ENCODE measurements at places on chromosomes 1 and 21.
A peak's percentile ranks its signal among the peaks of the same experiment; 100 is the strongest.

- DNase-seq = no peak
These were observed at the start of gene MASP2 for GRCh38 chr1:11046625-11047365. MASP2 (minus strand) TSS chr1:11047239; CDS start chr1:11047207, 32 bp downstream.

DNA sequence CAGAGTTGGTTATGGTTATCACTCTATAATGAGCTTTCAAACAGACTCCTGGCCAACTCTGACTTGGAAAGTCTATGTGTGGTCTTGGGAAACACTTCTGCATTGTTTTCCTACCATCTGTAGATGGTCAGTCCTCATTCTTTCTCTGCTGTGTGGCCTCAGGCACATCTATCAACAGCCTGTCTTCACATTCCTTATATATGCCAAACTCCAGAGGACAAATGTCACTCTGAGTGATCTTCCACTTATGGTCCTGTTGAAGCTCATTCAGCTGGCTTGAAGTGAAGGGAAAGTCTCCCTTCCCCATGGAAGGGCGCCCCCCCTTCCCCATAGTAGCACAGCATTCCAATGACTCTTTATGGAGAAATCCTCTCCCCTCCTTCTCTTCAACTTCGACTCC is 58.7 kb downstream of the VANGL2 start:
- DNase-seq = no peak

- no peak for DNase-seq
These were observed 253.1 kb upstream of the ADGRL4 start for GRCh38 chr1:79259390-79260336.

GRCh38 chr1:183355181-183355580 is 63.0 kb downstream of the NMNAT2 start:
- no peak for DNase-seq

GRCh38 chr1:81032374-81032773 is 768.4 kb upstream of the ADGRL2 start:
- no peak for DNase-seq

GRCh38 chr1:47774986-47775834 is 222.0 kb downstream of the TRABD2B start:
- no peak for DNase-seq

DNA sequence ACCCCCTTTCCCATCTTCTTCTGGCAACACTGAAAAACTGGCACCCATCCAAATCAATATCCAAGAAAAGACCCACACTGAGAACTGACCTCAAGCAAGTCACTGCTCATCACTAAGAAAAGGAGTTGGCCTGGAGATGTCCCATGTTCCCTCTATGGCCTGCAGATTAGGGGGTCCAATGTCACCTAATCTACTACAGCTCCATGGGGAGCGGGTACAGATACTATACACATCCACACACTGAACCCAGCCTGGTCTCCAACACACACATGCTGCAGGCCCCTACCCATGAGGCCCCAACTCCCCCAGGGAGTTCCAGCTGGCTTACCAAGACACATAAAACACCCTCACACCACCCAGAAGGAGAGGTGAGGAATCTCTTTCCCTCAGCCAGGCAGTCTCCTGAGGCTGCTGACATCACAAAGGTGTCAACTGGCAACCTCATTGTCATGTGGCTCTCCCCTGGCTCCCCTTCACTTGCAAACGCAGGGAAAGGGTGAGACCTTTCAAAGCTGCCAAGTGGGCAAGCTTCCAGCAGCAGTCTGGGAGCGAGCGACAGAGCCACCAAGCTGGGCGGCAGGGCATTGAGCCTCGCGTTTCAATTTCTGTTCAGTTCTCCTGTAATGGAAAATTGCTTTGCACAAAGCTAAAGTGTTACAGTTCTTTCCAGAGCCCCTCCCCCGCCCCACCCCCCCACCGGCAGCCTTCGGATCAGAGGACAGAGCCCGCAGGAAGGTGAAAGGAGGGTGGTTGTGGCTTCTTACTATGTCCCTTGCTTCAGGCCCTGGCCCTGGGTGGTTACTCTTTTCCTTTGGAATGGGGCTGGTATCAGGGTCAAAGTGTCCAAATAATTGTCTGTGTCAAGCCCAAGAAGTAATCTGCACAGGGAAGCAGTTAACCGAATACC is at the start of gene LRRC52:
Gene LRRC52, plus strand, starts transcription at position 469 of the 907 bp plus-strand sequence. Its CDS starts 297 bp downstream, at position 766.
- DNase-seq = peak; percentile 70

DNA sequence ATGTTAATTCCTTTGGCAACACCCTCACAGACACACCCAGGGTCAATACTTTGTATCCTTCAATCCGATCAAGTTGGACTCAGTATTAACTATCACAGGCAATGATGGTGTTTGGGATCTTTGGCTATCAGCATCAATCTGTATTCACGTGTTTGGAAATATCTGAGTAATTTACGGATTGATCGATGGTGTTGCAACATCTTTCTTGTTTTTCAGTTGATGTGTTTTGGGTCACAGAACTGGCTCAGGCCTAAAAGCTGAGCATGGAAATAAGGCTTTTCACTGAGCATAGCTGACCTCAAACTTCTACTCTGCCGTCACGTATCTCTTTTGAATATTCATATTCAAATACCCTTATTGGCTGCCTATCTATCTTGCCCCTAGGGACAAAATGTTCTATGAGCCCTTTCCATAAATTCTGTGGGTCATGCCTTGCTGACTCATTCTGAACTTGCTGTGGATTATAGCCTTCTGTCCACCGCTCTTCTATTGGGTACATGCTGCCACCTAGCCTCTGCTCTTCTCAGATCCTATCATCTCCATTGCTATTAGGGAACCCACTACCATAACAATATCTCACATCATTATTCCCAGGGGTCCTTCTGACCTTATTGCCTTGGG is 156.0 kb downstream of the PDE4B start:
- DNase-seq = no peak

DNA sequence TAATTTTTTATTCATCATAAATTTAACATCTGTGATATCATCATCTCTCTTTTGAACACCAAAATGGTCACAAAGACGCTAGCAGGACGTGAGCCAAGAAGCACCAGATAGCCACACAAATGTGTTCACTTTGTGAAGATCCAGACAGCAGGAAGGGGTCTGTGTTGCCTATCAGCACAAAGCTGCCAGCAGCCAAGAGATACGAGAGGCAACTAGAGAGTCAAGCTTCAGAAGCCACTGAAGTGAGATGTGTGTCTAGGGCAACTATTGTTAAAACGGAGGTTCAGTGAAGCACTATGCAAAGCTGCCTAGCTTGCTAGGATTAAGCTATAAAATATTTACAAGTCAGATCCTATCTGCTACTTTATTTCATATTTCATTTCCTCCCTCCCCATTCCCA is 45.3 kb downstream of the NDC1 start:
- DNase-seq = peak; percentile 7

DNA sequence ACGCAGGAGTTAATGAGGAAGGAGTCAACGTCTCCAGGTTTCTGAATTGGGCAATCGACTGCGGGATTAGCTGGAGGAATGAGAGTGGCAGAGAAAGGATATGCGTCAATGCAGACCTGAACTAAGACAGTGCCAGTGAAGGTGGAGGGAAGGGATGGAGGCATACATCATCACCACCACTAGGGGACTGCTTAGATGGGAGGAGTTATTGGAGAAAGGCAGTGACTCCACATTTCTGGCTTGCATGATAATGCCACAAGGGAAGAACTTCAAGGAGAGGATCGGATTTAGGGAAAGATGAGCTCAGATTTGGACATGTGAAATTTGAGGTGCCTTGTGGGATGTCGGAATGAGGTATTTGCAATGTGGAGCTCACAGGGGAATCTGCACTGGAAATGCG is 17.5 kb downstream of the VASH2 start:
- no peak for DNase-seq

DNA sequence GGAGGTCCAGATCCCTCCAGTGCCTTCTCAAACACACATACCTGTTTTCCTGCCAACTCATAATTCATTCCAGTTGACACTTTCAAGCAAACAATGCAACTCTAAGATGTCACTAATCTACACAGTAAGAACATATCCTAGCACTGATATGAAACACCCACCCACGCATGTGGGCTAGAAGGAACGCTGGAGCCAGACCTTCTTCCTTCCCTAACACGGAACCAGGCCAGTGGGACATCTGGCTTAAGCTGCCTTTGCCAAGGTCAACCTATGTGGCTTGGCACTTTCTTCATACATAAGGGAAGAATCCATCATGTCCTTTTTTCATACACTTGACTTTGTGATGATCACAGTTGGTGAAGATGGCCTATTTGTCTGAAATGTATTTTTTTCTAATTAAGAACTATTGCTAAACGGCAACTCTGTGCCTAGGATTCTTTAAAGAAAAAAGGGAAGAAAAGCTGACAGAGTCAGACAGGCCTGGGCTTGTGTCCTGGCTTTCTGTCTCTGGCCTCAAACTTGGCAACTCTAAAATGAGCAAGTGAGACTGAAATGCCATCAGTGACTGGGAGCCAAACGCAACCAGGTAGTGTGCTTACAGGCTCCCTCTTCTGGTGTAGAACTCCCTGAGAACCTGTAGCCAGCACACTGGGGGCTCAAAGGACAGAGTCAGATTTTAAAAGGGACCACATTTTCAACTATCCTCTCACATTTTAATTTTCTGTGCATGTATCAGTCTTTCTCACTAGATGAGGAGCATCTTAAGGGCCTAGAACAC is 92.6 kb upstream of the BEND5 start:
- no peak for DNase-seq

DNA sequence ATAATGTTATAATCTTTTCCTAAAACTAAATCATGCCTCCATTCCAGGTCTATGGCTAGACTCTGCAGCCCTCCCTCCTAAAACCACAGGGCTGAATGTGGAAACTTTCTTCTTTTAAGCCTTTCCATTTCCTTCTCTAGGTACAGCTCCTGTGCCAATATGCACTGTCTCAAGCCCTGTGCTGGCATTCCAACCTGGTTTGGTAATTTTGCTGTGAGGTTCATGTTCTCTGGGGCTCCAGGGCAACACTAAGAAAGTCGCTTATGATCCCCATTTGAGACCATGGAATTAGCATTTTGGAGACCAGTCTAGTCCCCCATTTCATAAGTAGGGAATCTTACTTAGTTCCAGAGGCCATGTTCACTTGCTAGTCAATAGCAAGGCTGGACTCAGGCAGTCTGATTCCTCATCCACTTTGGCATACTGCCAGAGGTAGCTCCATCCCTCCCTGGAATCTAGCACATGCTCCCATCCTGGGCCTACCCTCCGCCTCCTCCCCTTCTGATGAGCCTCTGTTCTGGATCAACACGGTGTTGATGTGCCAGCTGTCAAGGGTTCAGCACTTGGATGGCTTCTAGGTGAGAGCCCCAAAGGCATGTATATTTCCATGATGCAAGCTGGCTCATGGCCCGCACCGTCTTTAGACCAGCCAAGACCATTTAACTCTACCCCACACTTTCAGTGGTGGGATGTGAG is 36.5 kb downstream of the ZMYND12 start:
- peak; percentile 39 for DNase-seq

GRCh38 chr1:177032434-177032833 is 132.1 kb downstream of the ASTN1 start:
- DNase-seq = no peak

- no peak for DNase-seq
These were observed 212.3 kb upstream of the DPYD start for GRCh38 chr1:98133131-98133530.

GRCh38 chr1:25050165-25050564 is 120.1 kb upstream of the RUNX3 start:
- no peak for DNase-seq

DNA sequence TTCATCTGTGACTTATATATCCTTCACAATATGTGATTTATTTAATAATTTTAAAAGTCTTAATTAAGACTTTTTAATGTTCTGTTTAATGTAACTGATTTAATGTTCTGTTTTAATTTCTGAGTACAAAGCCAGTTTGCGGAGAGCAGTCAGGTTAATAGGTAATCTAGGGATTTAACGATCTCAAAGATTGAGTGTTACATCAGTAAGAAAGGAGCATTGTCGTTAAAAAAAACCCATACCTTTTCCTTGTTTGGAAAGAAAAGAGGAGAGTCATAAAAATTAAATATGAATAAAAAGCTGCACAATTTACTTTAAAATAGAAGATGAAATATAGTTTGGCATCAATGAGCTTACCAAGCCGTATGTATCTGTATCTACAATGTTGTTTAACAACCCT is 621.4 kb downstream of the KIF26B start:
- DNase-seq = no peak

DNA sequence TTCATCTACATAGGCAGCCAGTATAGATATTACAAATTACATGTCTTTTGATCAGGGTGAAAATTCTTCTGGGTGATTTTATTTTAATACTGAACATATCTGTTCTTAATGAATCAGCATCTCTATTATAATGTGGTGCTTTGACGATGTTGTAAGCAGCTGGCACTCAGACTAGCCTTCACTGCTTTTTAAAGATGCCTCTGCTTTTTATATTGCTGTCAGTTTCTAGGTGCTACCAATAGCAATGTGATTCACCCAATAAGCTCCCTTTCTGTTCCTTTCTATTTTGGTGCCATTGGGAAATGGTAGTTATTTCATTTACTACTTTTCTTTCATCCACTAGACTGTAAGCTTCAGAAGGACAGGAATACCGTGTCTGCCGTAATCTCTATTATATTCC is 11.1 kb upstream of the ANGPTL1 start:
- DNase-seq = no peak

- DNase-seq = no peak
These were observed 33.2 kb downstream of the OTUD7B start for GRCh38 chr1:149977345-149977744.

DNA sequence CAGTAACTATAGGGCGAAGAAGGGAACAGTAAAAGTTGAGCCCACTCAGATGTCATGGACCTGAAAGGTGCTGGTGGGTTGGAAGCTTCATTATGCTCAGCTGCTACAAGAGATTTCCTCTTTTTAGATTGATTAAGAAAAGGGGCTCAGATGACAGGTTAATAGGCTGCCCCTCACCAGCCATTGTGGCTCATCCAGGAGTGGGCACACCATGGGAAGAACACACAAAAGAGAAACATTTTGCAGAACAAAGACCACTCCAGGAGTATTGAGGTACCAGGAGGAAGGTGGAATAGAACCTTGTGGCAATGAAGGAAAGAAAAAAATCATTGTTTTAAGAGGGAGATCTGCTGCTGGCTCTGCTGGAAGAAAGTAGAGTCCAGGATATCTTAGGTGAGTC is 205.5 kb downstream of the RYR2 start:
- DNase-seq = no peak

- no peak for DNase-seq
These were observed 58.3 kb upstream of the ACOT11 start for GRCh38 chr1:54489627-54490250.

DNA sequence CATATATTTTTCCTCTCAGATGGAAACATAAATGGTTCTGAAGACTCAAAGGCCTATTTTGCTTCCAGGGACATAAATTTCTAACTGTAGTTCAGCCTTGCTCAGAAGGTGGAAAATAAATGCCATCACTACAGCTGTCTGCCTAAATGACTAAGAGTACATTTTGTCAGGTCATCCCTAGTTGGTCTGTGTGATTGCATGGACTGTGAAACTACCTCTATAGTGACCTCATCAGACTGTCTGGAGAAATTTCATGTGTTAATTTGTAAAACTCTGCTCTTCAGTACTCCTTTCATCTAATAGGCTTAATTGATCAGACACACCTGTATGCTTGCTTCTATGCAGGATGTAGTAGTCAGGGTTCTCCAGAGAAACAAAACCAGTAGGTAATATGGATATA is 886.9 kb downstream of the AMY1C start:
- DNase-seq = no peak

Measured in kidney (tissue), 22 donors.